Tongue (tissue), 3 donors: ENCODE measurements at places on chromosomes 3 and 15. TPM values are rescaled to one million over a fixed set of nuclear protein-coding genes. Genes with fewer than 3 reads are reported as not detected.

DNA sequence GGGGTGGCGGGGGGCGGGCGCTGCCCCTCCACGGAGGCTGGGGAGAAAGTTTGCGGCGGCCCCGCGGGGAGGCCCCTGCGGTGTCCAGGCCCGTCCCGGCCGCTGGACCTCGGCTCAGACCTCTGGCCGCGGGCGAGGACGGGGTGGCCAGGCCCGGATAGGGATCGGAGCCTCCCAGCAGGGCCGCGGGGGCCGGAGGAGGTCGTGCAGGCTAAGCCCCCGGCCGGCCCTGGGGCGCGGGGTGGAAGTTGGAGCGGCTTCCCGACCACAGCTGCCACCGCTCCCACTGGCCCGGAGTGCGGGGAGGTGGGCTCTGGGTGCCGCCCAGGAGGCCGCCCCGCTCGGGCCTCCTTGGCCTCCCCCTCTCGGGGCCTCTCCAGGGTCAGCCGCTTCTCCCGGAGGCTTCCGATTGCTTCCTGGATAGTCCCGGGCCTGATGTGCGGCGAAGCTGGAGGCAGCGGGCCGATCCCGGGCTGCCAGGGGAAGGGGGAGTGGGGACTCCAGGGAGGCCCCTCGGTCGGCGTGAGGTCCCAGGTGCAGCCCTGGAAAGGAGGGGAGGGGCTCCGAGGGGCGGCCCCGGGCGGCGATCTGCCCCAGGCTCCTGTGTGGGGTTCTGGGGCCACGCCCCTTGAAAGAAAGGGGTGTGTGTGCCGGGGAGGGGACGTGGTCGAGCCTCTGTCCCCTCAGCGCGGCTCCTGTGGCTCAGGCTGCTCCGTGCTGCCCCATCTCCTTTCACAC lies 907 bp downstream of the PLXNA1 start:
- DNase-seq = peak; percentile 67

GRCh38 chr3:141876381-141876890 lies at the start of gene ATP1B3:
ATP1B3 (plus strand) TSS chr3:141876643; CDS start chr3:141876802, 159 bp downstream.
- DNase-seq = peak; percentile 92

GRCh38 chr3:60269829-60270266 lies 981.4 kb downstream of the FHIT start:
- DNase-seq = no peak

DNA sequence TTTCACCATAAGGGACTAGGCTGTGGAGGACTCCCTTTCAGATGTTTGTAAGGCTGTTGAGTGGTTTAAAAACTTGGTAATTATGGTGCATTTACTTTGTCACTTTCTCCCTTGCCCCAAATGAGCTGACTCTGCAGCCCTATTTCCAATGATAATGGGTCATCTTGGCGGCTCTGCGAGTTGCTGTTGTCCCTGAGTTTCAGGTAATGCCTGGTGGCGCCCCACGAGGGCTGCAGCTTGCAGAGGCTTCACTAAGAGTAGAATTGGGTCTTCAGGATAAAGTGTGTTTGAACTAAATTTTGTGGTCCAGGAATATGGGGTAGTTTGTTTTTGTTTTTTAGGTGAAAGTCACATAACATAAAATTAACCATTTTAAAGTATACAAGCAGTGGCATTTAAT lies 450.1 kb upstream of the CFAP20DC start:
- no peak for DNase-seq

NMNAT3 gene
- 7.5 TPM for total RNA-seq

- DNase-seq = no peak
These were observed 147.1 kb upstream of the CNTN6 start for GRCh38 chr3:945738-946137.

DNA sequence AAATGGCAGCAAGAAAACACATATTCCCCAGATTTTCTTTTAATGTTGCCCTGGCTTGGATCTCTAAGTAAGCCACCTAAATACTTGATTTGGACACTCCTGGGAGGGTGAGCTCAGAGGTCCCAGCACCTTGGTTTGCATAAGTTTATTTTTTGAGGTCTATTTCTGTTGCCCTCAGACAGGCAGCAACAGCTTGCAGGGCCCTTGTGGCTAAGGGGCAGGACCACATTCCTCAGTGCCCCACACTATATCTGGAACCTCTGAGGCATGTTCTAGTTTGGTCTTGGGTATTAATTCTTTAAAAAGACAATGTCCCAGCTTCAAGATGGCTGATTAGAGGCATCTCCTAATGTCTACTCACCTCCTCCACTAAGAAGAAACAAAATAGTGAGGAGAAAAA lies 57.5 kb downstream of the IGSF11 start:
- peak; percentile 21 for DNase-seq

CCDC50 gene
- 55.2 TPM for total RNA-seq

CEP19 gene
- total RNA-seq = 2.6 TPM

DNA sequence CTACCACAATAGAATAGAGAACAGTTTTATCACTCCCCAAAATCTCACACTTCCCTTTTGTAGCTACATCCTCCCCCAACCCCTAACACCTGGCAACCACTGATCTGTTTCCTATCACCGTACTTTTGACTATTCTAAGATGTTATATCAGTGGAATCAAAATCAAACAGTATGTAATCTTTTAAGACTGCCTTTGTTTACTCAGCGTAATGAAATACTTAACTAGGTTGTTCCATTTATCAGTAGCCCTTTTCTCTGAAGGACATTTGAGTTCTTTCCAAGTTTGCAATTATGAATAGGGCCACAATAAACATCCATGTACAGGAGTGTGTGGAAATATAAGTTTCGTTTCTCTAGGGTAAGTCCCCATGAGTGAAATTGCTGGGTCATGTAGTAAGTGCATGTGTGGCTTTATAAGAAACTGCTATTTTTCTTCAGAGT lies 372.3 kb downstream of the SV2B start:
- DNase-seq = no peak

DNA sequence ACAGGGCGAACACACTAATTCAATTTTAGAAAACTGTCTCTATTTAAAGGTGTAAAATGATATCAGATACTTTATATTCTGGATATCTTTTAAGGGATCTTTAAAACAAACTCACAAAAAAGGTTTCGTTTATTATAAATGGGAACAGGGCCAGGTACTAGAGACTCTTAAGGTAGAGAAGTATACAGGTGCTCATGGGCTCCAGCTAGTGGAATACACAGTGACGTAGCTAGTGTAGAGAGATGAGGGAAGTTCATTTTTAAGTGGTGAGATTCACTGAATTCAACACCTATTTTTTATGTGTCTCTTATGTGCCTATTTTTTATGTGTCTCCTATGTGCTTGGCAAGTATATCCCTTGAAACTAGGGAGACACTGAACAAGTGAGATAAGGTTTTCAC lies 132.7 kb upstream of the FAM3D start:
- DNase-seq = no peak

PLXND1 gene
- total RNA-seq = 131 TPM

DNA sequence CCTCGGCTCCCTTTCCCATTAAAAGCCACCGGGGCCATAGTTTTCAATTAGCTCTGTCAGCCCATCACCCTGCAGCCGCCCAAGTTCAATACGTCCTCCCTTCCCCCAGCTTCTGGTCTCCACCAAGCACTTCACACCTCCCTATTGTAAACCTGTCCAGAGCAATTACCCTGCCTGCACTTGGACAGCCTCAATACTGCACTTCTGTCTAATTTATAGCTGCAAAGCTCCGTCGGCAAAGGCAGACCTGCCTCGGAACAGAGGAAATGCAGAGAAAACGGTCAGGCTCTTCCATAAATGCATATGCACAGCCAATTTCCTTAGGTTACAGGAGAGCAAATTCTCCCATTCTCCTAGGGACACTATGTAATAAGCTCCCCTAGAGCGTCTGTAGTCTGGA lies 21.9 kb downstream of the LRIG1 start:
- no peak for DNase-seq

CLDN16 gene
- total RNA-seq = not detected

DNA sequence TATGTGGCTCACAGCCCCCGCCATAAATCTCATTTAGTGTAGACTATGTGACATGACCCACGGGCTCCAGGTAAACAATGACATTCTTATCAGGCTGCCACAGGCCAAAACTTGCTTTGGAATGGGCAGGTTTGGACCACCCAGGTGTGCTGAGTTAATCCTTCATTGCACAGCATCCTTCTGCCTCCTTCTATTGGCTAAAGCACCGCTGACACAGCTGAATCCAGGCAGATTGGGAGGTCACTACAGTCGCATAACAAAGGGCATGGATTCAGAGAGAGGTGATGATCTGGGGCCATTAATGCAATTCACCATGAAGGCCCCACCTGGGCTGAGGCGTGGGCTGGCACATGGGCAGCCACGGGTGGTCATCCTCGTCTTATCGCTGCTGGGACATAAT lies 47.8 kb upstream of the GALNT15 start:
- no peak for DNase-seq

DNA sequence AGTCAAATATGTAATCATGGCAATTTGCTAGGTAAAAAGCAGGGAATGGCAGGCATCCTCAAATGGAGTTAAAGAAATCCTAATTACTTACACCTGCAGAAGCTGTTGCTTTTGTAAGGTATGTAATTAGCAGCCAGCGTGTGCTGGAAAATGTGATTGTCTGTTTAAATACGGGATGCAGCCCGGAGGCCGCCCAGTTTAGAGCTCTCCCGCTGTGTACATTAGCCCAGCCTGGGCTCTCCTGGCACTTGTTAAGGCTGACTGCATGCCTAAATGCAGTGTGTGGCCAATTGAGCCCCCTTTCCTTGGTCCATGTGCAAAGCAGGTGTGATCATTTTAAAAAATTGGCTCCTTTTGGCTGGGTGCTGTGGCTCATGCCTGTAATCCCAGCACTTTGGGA lies 9.0 kb downstream of the DPH3 start:
- no peak for DNase-seq

DNA sequence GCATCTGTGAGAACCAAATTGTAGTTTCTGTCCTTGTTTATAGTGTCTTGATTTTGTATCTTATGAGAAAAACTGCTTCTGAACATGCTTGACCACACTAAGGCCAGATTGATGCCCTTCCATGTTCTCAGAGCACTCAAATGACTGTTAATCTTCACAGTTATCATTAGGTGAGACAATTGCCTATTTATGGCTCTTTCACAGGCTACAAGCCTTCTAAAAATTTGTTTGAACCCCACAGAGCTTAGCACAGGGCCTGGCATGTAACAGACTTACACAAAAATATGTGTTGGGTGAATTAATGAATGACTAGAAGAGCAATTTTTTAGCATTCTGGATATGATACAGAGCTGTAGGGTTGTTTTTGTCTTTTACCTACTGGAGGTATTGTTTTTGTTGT lies 43.1 kb downstream of the BTLA start:
- no peak for DNase-seq

TEX264 gene
- 37.6 TPM for total RNA-seq

DNA sequence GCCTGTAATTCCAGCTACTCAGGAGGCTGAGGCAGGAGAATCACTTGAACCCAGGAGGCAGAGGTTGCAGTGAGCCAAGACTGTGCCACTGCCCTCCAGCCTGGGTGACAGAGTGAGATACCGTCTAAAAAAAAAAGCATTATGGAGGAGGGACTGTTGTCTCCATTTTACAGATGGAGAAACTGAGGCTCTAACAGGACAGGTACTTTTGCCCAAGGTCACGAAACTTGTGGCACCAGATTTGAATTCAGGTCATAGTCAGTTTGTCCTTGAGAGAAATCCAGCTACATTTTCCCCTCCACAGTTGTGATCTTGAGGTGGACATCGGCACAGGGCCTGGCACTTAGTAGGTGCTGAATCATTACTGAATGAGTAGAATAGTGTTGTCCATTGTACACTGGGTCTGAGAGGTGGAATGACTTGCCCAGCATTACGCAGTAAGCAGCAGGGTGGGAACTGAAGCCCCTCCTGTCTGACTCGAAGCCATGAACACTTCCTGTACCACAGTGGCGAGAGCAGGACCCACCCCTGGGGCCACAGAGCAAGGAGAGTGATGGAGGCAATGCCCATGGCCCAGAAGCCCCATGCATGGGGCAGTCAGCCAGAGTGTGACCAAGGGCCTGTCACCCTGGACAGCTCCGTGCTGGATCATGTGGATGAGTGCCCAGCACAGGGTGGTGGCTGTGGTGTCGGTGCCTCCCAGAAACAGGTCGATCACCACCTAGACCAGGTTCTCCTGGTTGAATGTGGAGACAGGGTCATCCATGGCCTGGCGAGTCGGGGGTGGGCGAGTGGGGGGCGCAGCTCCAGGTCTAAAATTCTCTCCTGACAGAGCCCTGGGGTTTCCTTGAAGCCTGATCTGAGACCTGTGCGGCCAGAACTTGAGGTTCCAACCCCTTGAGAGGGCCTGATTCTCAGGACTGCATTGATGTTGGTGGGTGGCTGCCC lies 20.4 kb upstream of the PARL start:
- DNase-seq = no peak

PTX3 gene
- 3.5 TPM for total RNA-seq

CCNDBP1 gene
- total RNA-seq = 44.7 TPM
